ENCODE measurements at places on chromosomes 3 and 15.

- DNase-seq = no peak
Observed at GRCh38 chr3:32586356-32586755, 15.7 kb upstream of the DYNC1LI1 start.

DNA sequence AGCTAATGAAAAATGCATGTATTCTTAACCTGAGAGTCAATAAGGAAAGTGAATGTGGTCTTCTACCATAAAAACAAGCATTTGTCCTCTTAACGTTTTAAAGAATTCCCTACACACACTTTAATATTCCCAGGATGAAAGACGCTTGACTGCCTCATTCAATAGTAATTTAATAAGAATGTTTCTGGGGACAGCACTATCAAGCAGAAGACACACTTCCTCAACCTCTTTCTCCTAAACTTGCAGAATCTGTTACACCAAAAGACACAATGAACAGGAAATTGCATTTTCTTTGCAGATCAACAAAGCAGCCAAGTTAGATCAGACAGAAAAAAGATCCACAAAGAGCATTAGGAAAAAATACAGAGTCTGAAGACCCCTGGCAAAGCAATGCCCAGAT, 97.7 kb downstream of the PLCH1 start:
- peak; percentile 48 for DNase-seq

DNA sequence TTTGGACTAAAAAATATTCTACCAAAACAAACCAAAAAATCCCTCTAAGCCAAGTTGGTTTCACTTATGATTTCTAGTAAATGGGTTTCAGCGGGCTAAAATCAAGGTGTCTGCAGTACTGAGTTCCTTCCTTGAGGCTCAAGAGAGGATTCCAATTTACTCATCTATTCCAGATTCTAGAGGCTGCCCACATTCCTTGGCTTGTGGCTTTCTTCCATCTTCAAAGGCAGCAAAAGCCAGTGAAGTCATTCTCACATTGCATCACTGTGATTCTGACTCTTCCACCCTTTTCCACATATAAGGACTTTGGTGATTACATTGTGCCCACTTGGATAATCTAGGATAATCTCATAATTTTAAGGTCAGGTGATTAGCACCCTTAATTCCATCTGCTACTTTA, 48.1 kb downstream of the DPPA2 start:
- no peak for DNase-seq

DNA sequence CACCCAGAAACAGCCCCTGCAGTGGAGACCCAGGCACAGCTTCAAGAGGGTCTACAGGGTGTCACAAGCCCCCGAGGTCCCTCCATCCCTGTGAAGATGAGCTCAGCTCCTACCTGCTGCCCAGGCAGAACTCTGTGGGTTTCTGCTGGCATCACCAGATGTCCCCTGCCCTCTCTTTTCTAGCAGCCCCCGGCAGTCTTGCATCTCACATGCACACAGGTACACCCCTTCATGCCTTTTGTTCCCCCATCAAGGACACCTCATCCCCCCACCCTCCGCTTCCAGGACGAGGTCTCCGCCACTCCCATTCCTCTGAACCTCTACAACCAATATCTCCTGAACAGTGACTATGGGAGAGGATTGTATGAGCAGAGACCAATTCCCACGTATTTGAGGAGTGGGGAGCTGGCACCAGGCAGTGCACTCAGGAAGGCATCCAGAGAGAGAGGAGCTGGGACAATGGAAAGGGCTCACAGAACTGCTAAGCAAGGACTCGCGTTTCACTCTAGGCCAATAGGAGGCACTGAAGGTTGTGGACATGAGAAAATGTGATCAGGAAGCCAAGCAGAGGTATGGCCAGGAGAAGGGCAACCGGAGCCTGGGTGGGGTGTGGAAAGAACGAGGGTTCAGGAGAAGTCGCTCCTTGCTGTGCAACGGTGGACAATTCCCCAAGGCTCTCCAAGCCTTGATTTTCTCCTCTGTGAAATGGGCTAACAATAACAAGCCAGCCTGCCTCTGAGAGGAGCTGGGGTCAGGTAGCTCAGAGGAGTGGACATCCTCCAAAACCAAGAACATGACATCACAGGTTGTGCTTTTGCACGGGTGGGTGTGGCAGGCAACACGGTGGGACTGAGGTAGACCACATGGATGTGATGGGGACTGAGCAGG, 115.2 kb downstream of the CHSY1 start:
- DNase-seq = no peak

GRCh38 chr3:100269410-100270214, 8.8 kb downstream of the TBC1D23 start:
- no peak for DNase-seq

- no peak for DNase-seq
Observed at GRCh38 chr3:143750841-143751240, 97.4 kb downstream of the SLC9A9 start.
